Uterus (tissue), 4 donors: ENCODE measurements at places on chromosomes 6 and 20.

DNA sequence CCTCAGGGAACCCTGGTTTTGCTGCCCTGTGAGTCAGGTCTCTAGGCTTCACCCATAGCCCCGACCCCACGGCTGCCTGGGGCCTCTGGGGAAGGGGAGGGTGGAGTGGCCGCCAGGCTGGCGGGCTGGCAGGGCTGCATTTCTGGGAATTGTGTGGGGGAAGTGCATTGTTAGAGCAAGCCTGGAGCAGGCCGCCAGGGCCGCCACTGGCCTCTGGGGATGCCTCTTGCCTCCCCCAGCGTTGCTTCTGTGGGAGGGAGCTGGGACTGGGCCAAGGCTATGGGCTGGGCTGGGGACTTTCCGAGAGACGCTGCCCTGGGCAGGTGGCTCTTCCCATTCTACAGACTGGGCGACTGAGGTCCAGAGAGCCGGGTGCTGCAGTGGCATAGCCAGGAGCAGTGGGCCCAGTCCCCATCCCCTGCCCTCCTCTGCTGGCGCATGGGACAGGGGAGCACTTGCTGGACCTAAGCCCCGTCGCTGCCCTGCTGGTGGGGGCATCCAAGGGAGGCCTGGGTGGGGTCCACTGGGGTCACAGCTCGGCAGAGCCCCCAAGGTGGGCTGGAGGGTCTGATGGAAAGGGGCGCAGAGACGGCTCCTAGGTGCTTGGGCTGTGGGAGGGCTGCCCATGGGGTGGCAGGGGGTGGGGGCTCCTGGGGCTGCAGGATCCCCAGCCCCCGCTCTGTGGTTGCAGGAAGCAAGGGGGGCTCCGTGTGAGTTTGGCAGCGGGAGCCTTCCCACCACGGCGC is 6.6 kb upstream of the SOX18 start:
- H3K27ac ChIP-seq, result peak overlapping the region; percentile 55
- DNase-seq, result no peak

- DNase-seq, result peak; percentile 88
- H3K36me3 ChIP-seq, result no peaks in the 10 kb centered on the region
- no peaks in the 10 kb centered on the region for H3K27me3 ChIP-seq
These were observed 20.6 kb upstream of the ECI2 start for GRCh38 chr6:4155848-4156466.

- DNase-seq, result no peak
- no peaks in the 10 kb centered on the region for H3K36me3 ChIP-seq
- H3K27me3 ChIP-seq, result no peaks in the 10 kb centered on the region
- H3K27ac ChIP-seq, result no peak overlapping the region
- peaks cover 3% of the 10 kb centered on the region for H3K4me1 ChIP-seq
These were observed 46.8 kb downstream of the PLN start for GRCh38 chr6:118594877-118595276.

- H3K4me1 ChIP-seq, result no peaks in the 10 kb centered on the region
- no peaks in the 10 kb centered on the region for H3K36me3 ChIP-seq
- DNase-seq, result no peak
- no peak overlapping the region for H3K4me3 ChIP-seq
- H3K27me3 ChIP-seq, result no peaks in the 10 kb centered on the region
- H3K27ac ChIP-seq, result no peak overlapping the region
These were observed 110.0 kb upstream of the SLC35B3 start for GRCh38 chr6:8545336-8545735.

DNA sequence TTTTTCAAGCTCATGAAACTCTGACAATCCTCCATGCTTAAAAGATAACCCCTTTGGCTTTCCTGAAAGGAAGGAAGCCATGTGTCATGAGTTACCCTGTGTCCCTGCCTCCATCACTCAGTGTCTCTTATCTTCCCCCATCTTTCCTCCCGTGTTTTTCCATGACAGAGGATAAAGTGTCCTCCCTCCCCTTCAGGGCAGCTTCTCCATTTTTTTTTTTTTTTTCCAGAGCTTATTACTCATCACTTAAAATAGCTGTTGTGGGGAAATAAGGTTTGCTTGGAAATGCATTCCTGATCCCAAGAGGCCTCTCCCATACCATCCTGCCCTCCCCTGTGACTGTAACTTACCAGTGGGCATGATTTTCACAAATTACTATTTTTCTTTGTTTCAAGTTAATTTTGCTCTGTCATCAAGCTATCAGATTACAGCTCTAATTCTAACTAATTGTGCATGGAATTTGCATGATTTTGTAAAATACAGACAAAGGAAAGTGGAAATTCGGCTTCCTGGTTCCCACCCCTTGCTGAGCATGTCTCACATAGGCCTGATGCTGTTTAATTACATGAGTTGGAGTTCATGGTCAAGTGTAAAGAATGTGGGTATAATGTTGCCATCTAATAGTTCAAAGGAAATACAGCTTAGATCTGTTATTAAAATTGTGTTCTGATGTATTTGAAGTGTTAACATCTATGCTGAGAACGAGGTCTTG is 614.5 kb upstream of the FLRT3 start:
- no peak for DNase-seq
- no peaks in the 10 kb centered on the region for H3K27me3 ChIP-seq
- H3K4me1 ChIP-seq, result no peaks in the 10 kb centered on the region
- H3K27ac ChIP-seq, result peak overlapping the region; percentile 78
- no peak overlapping the region for H3K4me3 ChIP-seq

DNA sequence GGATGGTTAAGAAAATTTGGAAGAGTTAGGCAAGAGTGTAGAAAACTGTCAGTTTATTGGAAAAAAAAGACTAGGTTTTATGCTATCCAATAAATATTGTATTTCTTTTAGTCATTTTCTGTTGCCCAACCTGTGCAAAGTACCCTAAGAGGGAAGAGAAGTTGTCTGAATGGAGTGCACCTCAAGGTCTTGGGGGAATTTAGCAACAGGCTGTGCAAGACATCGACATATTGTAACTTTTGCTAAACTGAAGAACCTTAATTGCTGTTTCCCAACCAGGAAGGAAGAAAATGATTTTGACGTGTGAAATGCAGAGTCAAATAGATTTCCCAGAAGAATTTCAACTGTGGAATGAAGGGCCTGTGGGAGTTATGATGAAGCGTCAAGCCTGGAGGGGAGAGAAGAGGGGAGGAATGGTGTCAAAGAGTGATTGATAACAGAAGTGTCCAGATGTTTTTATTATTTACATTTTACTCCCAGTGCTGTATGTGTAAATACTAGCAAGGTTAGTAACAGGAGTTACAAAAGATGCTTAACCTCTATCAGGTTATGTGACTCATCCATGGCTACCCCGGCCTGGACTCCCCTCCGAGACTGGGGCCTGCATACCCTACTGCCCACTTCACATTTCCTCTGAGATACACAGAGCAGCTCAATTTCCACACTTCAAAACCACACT is 246.8 kb downstream of the MYLK4 start:
- H3K27me3 ChIP-seq, result no peaks in the 10 kb centered on the region
- no peaks in the 10 kb centered on the region for H3K36me3 ChIP-seq
- H3K4me1 ChIP-seq, result no peaks in the 10 kb centered on the region
- DNase-seq, result no peak

- no peak overlapping the region for H3K27ac ChIP-seq
- no peak for DNase-seq
- no peak overlapping the region for H3K4me3 ChIP-seq
- no peaks in the 10 kb centered on the region for H3K4me1 ChIP-seq
These were observed 96.5 kb upstream of the CITED2 start for GRCh38 chr6:139470997-139471396.

- no peaks in the 10 kb centered on the region for H3K27me3 ChIP-seq
- DNase-seq, result no peak
- no peak overlapping the region for H3K4me3 ChIP-seq
- H3K27ac ChIP-seq, result no peak overlapping the region
- no peaks in the 10 kb centered on the region for H3K36me3 ChIP-seq
- no peaks in the 10 kb centered on the region for H3K4me1 ChIP-seq
These were observed 45.4 kb upstream of the SENP6 start for GRCh38 chr6:75556240-75556639.

DNA sequence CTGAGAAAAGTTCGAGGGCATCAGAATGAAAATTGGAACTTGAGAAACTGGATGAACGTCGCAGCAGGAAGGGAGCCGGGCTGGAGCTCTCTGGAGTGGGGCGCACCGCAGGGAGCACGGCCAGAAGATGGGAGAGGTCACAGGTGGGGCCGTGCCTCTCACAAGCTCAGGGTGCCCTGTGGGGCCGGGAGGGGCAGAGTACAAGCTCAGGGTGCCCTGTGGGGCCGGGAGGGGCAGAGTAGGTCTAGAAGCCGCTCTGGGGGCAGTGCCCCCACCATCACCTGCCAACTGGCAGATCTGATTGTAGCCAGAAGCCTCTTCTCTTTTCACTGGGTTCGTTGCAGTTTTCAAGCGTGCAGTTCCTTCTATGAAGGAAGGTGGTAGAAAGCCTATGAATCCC is 61.1 kb upstream of the SNX9 start:
- DNase-seq, result no peak
- no peaks in the 10 kb centered on the region for H3K27me3 ChIP-seq

GRCh38 chr20:44646023-44646640 is 5.4 kb downstream of the ADA start:
- H3K36me3 ChIP-seq, result no peaks in the 10 kb centered on the region
- H3K27ac ChIP-seq, result no peak overlapping the region
- no peaks in the 10 kb centered on the region for H3K27me3 ChIP-seq
- DNase-seq, result no peak
- H3K4me3 ChIP-seq, result no peak overlapping the region

DNA sequence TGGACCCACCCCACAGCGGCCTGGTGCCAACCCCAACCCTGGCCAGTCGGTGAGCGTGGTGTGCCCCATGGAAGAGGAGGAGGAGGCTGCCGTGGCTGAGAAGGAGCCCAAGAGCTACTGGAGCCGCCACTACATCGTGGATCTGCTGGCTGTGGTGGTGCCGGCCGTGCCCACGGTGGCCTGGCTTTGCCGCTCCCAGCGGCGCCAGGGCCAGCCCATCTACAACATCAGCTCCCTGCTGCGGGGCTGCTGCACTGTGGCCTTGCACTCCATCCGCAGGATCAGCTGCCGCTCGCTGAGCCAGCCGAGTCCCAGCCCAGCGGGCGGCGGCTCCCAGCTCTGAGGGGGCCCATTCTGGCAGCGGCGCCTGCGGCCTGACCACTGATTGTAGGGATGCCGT is 23.2 kb downstream of the SDCBP2 start:
- no peaks in the 10 kb centered on the region for H3K36me3 ChIP-seq
- no peak overlapping the region for H3K4me3 ChIP-seq
- no peak for DNase-seq
- H3K4me1 ChIP-seq, result no peaks in the 10 kb centered on the region
- H3K27ac ChIP-seq, result no peak overlapping the region
